ENCODE measurements at places on chromosomes 7 and 10.

DNA sequence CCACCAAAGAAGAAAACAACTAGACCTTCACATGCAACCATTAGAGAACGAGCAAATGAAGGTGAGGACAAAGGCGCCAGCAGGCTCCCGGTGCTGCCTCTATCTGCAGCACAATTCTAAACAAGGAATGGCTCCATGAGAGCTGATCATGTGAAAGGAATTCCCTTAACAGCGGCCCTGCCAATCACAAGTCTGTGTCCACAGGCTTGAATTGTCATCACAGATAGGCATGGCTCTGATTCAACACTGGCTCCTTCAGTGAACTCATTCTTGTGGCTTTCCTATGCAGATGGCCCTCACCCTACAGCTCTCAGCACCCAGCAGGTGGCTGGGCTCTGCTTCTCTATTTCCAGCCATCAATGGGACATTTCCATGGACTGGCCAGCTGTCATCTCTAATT, 36.2 kb downstream of the LAMB1 start:
- no peak for DNase-seq

DNA sequence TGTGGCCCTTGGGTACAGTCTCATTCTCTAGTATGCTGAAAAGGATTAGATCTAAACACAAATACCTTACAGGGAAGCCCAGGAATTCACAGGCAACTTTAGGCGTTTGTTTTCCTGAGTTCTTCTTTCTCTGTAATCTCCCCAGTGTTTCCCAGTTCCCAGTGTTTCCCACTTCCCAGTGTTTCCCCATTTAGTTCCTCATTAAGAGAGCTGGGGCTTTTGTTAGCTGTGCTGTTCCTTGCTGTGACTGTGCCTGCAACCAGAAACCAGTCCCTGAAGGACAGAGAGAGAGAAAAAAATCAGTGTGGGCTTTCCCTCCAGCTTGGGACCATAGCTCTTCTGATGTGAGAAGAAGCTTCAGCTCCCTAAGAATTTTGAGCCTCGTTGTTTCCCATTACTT, 802.9 kb upstream of the COBL start:
- no peak for DNase-seq

DNA sequence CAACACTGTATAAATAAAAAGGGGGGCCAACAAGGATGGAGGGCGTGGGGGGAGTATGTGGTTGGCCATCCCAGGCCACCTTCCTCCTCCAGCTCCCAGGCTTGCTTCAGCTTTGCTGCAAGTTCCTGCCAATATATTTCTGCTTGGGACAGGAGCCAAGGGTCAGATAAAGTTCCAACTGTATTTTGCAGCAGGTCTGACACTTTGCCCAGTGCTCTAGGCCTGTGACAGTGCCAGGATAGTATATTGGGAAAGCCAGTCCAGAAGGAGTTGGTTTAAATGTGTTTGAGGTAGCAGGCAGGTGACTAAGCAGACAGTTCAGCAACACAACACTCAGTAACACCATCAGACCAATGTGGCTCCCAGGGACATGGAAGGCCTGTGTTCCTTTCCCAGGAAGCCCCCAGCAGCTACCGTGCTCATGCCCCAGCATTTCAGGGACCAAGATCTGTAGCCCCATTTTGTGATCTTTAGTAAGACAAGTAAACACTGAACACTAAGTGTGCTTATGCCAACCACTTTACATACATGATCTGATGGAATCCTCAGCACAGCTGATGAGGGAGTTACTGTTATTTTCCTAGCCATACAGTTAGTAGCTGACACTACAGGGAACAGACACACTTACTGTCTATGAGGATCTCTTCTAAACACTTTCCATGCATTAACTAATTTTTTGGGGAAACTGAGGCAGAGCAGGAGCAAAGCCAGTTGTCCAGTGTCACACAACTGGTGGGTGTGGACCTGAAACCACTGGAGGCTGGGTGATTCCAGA, 38.9 kb downstream of the DNAJB12 start:
- DNase-seq: no peak

- DNase-seq: no peak
Observed at GRCh38 chr10:44463511-44464121, 78.7 kb upstream of the CXCL12 start.

DNA sequence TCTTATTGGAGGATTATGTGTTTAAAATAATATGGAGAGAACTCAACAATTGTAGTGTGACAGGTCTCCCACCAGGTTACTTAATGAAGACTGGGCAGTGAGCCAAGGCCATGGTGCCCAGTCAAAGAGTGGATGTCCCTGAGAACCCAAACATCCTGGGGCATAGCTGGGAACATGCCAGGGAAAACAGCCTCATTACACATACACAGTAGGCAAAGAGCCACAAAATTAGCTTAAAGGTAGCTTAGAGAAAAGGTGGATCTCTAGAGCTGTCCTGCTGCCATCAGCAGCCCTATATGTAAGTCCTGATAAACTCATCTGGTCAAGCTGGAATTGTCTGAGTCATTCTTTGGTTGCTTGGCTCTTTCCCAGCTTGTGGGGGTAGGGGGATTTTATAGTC, 287.8 kb downstream of the PHF14 start:
- DNase-seq: no peak

DNA sequence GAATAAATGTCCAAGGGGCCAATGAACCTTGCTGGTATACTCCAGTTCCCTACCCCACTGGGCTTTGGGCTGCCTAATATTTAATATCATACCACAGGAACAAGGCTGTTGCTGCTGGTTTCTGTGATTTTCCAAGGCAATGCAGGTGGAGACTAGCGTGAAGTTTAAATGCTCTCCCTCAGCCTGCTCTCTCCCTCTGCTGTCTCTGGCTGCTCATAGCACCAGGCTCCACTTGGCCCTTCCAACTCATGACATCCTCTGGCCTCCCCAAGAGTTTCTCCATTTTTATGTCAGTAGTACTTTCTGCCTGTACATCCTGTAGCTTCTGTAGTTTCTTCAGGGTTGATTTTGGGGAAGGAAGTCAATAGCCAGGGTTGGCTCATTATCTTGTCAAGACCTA, 103.5 kb downstream of the LHFPL3 start:
- no peak for DNase-seq

GRCh38 chr10:12719365-12719764, 282.1 kb downstream of the CCDC3 start:
- no peak for DNase-seq

DNA sequence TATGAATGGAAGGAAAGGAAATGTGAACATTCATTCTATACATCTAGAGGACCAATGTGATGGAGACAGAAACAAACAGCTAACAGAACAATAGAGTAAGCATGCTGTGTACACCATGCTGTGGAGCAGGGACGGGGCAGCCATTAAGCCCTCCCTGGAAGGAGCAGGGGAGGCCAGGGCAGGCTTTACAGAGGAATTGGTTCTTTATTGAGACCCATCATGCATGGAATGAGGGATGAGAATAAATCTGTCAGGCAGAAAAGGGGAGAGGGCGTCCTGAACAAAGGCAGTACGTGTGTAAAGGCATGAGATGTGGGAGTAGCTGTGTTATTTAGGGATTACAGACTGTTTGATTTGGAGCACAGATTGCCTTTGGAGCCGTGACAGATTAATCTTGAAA, 35.2 kb downstream of the STK17A start:
- DNase-seq: no peak

DNA sequence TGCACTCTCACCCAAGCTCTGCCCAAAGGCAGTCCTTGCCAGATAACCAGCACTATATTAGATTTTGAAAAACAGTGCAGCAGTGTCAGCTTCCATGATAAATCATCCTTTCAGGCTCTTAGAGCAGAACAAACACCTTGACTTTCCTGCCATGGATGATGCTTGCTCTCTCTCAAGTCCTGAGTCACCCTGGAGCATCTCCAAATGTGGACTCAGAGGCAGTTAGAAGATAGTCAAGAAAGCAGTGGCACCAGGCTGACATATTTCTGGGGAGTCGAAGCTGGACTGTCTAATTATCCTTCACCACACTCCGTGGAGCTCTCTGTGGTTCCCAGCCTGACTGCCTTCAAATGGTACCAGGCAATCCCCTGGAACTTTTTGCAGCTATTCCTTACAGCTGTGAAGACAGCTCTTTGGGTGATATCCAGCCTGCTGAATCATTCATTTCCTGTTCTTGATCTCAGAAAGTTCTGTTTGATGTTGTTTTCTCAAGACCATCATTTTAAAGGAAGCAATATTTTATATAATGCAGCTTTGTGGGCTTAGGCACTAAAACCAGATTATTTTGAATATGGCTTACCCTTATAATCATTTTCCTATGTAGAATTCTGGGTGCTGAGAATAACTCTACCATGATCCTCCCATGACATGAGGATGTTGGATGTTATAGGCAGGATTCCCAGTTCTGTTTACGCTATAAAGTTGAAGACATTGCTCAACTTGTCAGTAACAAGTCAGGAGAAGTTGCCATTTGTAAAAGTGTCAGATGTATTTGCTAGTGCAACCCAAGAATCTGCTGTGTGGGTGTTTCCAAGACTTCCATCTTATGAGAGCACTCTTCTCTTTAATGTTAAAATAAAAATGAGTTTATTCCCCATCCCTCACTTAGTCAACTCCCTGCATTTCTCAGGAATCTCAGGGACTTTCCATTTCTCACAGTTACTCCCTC, 233.8 kb downstream of the C7orf25 start:
- peak; percentile 78 for DNase-seq

DNA sequence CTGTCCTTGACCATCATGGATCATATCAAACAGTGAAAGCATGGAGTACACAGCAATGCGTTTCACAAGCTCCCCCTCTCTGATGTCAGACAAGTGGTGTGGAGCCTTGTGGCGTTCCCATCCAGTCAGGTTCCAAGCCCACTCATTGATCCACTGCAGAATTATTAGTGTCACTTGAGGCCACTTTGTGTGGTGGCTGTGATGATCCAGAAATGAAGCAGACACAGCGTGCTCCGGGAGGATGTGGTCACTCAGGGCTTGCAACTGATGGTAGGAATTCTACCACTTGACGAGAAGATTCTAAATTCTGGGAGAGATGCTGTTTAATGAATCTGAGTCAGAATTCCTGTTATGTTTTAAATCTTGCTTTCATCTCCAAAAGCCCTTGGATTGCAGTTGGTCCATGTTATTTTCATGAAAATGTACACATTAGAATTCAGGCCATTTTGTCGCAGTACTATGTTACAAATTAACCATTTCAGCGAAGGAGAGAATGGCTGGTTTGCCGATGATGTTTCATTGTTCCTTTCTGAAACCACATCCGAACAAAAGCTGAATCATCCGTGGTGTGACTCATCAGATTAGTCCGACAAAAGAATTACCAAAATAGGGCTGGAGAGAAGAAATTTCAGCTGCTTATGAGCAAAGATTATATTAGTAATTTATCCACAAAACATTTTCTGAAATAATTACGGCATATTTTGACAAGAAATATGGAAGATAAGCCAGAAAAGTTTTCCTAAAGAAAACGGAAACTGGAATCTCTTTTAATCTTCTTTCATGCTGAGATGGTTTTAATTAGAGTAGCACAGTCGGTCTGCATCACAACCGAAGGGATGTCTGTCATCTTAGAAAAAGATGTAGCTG, 48.1 kb downstream of the INSYN2A start:
- DNase-seq: peak; percentile 36

DNA sequence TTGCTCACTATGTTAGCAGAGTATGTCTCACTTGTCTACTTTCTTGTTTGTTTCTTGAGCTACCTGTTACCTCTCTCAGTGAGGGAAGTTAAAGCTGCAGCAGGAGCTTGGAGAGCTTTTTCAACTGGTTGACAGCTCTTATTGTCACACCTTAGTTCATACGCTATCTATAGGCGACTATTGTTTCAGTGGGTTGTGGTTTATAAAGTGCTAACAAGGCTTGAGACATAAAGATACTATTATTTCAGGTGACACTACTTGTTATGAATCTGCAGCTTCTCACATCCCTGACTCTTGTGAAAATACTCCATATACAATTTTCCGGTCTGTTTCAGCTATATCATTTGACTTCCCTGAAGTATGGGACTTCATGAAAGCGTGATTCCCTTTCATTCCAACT, 167.4 kb downstream of the CSTF2T start:
- DNase-seq: no peak
